ENCODE measurements at places on chromosomes 5 and 9. TPM values are rescaled to one million over a fixed set of nuclear protein-coding genes. Genes with fewer than 3 reads are reported as not detected.

- no peaks in the 10 kb centered on the region for H3K36me3 ChIP-seq
- no peaks in the 10 kb centered on the region for H3K4me1 ChIP-seq
- H3K27ac ChIP-seq, result no peak overlapping the region
- no peak overlapping the region for H3K4me3 ChIP-seq
- no peak for DNase-seq
These were observed 2217.4 kb upstream of the WWC1 start for GRCh38 chr5:166073901-166074581.

GRCh38 chr5:150241298-150242160 is 48.0 kb downstream of the CAMK2A start:
- H3K4me3 ChIP-seq, result no peak overlapping the region
- no peaks in the 10 kb centered on the region for H3K36me3 ChIP-seq
- no peak overlapping the region for H3K27ac ChIP-seq

The APC gene
- polyA plus RNA-seq, result 7.1 TPM

DNA sequence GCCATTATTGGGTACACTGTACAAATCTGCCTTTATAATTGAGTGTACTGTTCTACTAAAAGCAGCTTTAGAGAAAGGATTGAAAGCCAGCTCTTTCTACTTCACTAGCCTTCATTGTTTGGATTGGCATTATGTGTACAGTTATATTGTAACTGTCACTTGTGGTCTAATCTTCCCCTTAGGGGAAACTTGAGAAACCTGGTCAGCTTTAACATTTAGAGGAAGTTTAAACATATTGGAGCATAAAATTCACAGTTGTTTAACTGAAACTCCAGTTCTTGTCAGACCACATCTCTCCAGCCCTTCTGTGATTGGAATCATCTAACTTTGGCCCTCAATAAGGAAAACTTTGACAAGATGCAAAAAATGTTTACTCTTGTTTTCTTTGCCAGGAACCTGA is 24.6 kb downstream of the PIK3R1 start:
- H3K4me1 ChIP-seq, result peaks cover 18% of the 10 kb centered on the region
- H3K4me3 ChIP-seq, result no peak overlapping the region
- no peaks in the 10 kb centered on the region for H3K27me3 ChIP-seq
- no peak for DNase-seq

The IL9 gene
- not detected for polyA plus RNA-seq

The MLANA gene
- not detected for polyA plus RNA-seq

DNA sequence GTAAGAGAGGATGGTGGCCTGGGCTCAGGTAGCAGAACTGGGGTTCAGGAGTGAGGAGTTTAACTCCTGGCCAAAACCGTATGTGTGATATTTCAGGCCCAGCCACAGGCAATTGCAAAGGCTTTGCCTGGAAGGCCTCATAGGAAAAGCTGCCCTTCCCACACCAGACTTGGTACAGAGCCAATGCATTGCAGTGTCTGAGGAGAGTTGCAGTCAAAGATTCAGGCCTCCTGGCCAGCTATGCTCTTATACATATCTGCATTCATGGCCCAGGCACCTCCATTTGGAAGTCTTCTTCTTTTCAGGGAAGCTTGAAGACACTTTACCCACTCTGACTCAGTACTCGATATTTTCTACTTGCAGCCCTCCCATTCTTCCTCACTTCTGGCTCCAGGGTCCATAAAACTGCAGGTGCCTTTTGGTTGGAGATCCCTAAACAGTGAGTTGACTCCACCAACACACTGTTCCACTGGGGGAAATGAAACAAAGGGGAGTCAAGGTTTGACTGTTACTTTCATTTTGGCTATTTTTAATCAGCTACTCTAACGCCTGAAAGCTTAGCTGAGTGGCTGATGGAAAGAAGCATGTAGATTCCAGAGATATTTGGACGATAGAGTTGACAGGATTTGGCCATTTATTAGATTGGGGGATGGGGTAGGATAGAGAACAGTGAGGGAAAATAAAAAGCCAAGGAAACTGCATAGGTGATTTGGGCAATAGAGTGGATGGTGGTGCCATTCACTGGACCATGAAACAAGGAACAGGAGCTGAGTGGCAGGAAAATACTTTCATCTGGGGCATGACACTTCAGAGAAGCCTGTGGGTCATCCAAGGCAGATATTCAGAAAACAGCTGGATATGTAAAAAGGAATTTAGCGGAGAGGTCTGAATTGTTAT is 30.6 kb upstream of the IL33 start:
- no peaks in the 10 kb centered on the region for H3K27me3 ChIP-seq
- H3K27ac ChIP-seq, result no peak overlapping the region
- peak; percentile 27 for DNase-seq
- no peaks in the 10 kb centered on the region for H3K36me3 ChIP-seq
- peaks cover 4% of the 10 kb centered on the region for H3K4me1 ChIP-seq
- no peak overlapping the region for H3K4me3 ChIP-seq
